ENCODE measurements at places on chromosomes 5 and 9. TPM values are rescaled to one million over a fixed set of nuclear protein-coding genes. Genes with fewer than 3 reads are reported as not detected.

Gene MLANA
- not detected for total RNA-seq

DNA sequence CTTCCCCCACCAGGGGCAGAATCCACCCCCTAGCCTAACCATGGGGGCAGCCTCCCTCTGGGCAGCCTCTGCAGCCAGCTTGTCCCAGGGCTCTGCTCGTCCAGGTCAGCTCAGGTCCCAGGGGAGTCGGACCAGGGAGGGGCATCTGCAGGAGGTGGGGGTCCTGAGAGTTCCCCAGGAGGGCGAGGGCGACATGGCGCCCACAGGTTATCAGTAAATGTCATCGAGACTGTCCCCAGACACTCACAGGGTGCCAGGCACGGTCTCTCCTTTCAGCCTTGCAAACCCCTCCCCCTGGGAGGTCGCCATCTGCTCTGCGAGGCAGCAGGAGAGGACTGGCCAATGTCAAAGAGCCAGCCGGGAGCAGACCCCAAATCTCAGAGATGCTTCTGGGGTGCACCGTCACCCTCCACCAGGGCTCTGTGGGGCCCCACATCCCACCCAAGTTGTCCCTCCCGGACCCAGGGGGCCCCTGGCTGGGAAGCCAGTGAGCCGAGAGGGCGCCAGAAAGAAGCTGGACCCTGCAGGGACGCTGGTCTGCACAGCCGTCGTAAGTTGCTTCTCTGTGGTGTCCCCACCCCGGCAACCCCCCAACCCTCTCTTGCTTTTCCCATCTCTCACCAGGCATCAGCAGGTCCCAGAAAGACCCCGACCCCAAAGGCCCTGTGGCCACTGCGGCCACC lies 69.3 kb downstream of the NTNG2 start:
- H3K27ac ChIP-seq, result no peak overlapping the region
- no peaks in the 10 kb centered on the region for H3K27me3 ChIP-seq
- no peaks in the 10 kb centered on the region for H3K4me1 ChIP-seq
- H3K4me3 ChIP-seq, result no peak overlapping the region
- DNase-seq, result no peak

Gene ADAMTSL2
- total RNA-seq, result 0.16 TPM

Gene SLC36A2
- total RNA-seq, result not detected

DNA sequence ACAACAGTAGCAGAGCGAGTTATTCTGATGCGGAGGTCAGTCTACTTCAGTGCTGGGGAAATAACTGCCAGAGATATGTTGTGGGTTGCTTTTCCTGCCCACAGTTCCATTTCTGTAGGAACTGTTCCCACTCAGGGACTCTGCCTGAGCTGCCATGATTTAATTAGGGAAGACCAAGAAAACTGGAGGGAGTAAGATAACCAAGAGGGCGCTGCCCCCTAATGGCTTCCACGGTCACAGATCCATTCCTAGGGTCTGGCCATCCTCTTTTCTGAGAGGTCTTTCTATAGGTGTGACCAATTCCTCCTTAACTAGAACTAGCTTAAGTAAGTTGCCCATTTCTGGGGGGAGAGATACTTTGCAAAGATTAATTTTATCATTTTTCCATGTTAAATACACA lies 125.9 kb downstream of the APBA1 start:
- H3K27me3 ChIP-seq, result no peaks in the 10 kb centered on the region
- H3K4me3 ChIP-seq, result no peak overlapping the region
- H3K36me3 ChIP-seq, result no peaks in the 10 kb centered on the region
- H3K27ac ChIP-seq, result no peak overlapping the region
- DNase-seq, result peak; percentile 18

DNA sequence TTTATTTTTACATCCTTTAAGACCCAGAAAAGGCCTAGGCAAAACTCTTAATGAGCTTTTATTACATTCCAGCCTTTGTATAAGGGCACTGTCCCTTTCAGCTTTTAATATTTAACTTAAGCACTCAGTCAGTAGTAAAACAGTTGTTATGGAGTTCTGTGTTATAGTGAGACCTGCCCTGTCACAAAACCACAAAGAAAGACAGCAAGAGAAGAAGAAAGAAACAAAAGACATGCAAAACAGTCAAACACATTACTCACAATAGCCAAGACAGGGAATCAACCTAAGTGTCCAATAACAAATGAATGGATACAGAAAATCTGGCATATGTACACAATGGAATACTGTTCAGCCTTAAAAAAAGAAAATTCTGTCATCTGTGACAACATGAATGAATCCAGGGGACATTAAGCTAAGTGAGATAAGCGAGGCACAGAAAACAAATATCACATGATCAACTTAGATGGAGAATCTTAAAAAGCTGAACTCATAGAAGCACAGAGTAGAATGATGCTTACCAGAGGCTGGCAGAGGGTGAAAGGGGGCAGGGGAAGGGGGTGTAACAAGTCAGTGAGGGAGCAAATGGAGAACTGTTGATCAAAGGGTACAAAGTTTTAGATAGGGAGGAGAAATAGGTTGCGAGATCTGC lies 63.8 kb upstream of the CCNG1 start:
- H3K4me3 ChIP-seq, result no peak overlapping the region
- H3K4me1 ChIP-seq, result peaks cover 14% of the 10 kb centered on the region
- no peaks in the 10 kb centered on the region for H3K27me3 ChIP-seq
- no peak for DNase-seq
- H3K27ac ChIP-seq, result peak overlapping the region; percentile 1

GRCh38 chr9:70222354-70222753 lies 36.4 kb upstream of the SMC5 start:
- H3K27ac ChIP-seq, result no peak overlapping the region
- H3K4me3 ChIP-seq, result no peak overlapping the region
- no peaks in the 10 kb centered on the region for H3K27me3 ChIP-seq
- H3K36me3 ChIP-seq, result peaks cover 5% of the 10 kb centered on the region
- DNase-seq, result no peak

Gene NMUR2
- not detected for total RNA-seq

Gene PCDHGB3
- 0.71 TPM for total RNA-seq

Gene CSF1R
- total RNA-seq, result not detected

GRCh38 chr9:19643875-19644274 lies 145.0 kb downstream of the SLC24A2 start:
- H3K4me1 ChIP-seq, result no peaks in the 10 kb centered on the region
- H3K27ac ChIP-seq, result no peak overlapping the region
- peaks cover 3% of the 10 kb centered on the region for H3K27me3 ChIP-seq
- H3K4me3 ChIP-seq, result no peak overlapping the region
- no peak for DNase-seq

DNA sequence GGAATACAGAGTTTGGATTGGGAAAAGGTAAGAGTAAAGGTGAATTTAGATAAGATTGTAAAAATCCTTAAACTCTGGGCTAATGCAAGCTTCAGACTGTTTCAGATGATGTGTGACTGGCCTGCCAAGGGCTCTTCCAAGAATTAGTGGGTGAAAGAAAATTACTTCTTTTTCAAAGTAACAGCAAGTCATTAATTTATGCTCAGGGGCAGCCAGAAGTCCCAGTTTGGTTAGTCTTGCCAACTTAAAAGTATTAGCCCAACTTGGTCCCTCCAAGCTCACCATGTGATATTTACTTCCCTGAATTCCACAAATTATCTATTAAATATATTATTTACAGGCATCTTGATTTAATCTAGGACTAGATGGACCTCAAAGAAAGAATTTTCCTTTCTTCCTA lies 947.8 kb downstream of the NR2F1-AS1 start:
- H3K4me1 ChIP-seq, result peaks cover 5% of the 10 kb centered on the region
- H3K36me3 ChIP-seq, result peaks cover 9% of the 10 kb centered on the region
- H3K4me3 ChIP-seq, result no peak overlapping the region
- no peaks in the 10 kb centered on the region for H3K27me3 ChIP-seq

Gene ZDHHC11
- total RNA-seq, result 14.5 TPM

DNA sequence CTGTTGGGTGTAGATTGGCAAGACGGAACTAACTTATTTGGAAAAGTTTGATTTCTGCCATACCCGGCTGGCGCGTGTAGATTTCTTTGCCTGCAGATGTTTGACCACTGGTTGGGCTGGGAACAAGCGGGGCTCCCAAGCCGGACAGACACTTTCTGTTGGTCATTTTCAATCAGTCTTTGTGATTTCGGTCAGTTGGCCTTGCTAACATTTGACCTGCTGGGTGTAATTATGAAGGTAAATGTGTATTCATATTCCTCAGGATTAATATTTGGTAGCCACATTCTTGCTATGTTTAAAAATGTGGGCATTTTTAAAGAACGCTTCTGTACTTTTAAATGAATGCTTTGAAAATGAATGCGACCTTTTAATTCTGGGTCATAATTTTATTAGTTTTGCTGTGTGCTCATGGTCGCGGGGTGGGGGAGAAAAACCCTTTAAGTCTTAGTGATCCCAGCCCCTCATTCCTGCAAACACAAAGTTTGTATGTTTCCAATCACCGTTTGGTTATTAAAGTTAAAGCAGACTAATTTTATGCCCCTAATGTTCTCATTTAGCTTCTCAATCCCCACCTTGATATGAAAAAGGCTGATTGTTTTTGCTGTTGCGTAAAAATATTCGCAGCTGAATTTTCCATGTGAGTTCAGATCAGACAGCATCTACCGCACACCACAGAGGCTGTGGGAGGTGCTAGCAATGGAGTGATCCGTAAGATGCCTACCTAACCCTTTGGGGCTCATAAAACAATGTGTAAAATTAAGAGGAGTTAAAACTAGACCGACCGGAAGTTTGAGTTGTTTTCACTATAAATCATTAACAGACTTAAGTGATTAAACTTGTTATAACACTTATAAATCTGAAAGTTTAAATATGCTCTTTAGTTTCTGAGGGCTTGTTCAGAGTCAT lies 1.5 kb downstream of the RASGRF2 start:
- H3K4me1 ChIP-seq, result peaks cover 18% of the 10 kb centered on the region
- H3K4me3 ChIP-seq, result peak overlapping the region; percentile 77
- no peak overlapping the region for H3K27ac ChIP-seq

- H3K4me3 ChIP-seq, result no peak overlapping the region
- no peaks in the 10 kb centered on the region for H3K4me1 ChIP-seq
- no peak for DNase-seq
These were observed 8.0 kb downstream of the PTCD2 start for GRCh38 chr5:72328172-72328571.

Gene ACSL6
- 1.7 TPM for total RNA-seq

Measured in neural crest cell (in vitro differentiated cells).